ENCODE measurements at places on chromosomes 11 and 22.

DNA sequence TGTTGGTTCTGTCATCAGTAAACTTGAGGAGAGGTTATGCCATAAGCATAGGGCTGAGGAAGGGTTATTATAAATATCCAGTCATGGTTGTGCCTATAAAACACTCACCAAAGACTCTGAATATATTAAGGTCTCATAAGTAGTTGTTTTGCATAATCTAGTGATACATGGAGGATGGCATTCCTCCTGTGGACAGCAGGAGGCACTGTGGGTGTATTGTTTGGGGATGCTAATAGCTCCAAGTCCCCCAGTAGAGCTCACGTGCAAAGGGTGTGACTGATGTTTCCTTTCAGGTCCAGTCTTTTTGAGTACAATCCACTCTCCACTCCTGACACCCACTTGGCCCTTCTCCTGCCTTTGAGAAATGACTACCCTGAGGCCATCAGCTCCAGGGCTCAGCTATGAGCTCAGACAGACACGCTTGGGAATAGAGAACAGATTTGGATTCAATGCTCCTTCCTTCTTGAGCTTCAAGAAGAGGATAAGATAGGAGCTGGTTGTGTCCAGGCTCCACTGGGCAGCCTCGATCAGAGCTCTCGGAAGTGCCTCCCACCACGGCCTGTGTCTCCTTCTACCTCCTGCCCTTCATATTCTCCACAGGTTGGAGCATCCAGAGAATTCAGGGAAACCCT lies 85.2 kb upstream of the IGLL5 start:
- DNase-seq = no peak

GRCh38 chr11:117752721-117753237 lies 44.2 kb downstream of the DSCAML1 start:
- peak; percentile 18 for DNase-seq

DNA sequence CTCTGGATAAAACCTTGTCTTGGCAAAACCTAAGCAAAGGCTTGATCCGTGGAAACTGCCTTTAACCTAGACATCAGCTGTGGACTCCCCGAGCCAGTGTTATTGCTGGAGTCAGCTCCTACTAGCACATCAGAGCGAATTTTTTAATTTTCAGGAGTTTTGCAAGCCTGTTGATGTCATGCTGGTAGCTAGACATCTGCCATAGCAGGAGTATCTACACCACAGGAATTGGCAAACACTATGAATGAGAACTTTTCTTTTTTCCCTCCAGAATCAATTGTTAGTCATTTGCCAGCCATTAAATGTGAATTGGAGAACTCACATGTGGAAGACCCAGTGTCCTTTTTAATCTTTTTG lies 201.2 kb downstream of the NAV2 start:
- DNase-seq = no peak

DNA sequence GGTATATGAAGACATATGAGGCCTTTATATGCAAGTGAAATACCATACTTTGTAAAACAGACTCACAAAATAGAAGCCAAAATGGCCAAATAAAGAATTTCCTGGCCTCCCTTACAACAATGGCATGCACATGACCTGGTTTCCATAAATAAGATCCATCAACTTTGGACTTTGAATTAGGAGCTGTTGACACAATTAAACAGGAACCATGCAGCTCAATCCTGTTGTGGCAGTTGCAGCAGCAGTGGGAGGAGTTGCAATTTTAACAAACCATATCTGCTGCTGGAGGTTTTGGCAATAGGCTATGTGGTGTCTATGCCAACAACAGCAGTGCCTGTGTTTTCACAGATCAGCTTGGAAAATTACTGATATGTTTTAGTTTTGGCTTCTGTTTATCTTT lies 818.6 kb downstream of the FAM181B start:
- no peak for DNase-seq

- no peak for DNase-seq
Measured at GRCh38 chr11:78586452-78587046, 11.9 kb upstream of the NARS2 start.

DNA sequence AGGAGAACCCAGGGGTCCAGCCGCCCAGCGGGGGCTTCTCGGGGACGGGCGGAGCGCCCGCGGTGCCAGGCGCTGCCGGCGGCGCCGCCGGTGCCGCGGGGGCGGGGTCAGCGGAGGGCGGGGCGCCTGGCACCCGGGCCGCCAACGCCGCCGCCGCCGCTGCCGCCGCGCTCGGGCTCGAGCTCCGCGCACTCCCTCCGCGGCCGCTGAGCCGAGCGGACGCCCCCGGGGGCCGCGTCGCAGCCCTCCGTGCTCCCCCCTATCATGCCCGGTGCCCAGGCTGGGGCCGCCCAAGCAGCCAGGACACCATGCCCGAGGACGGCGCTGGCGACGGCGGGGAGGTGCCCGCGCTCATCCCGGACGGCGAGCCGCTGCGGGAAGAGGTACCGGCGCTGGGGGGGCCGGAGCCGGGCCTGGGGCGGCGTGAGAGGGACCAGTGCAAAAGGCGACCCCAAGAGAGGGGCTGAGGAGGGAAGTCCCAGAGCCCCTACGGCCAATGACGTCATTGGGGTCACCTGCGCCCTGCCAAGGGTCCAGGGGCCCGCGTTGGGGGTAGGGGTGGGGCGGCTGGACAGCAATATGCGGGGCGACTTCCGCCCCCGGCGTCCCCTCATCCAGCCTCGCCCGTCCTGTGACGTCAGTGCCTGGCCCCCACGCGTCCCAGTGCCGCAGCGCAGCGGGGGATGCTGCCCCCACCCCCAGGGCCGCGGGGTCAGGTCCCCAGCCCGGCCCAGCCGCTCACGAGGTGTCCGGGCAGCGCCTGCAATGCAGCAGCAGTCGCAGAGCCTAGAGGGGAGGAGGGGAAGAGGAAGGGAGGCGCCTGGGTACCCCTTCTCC lies at the start of gene TMEM151A:
TMEM151A (plus strand) TSS at position 189 of the 837 bp plus-strand sequence; CDS start at position 309, 120 bp downstream.
- no peak for DNase-seq

DNA sequence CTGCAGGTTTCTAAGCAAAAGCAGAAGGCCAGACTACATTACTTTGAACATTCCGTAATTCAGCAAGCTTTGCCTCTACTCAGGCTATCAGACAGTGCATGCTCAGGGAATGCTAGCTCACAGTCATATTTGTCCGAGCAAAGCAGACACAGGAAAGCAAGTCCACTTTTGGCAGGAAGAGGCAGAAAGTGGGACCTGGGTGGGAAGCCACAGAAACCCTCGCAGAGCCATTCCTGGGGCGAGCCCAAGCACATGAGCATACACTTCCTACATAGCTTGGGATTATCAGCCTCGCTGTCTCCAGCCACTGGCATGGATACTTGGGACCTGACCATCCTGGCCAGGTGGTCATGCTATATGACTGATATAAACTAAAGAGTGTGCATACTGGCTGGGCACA lies 113.3 kb downstream of the TRIM29 start:
- no peak for DNase-seq

Data from HAP-1 (cell line).